Glutamatergic neuron (in vitro differentiated cells): ENCODE measurements at places on chromosomes 3 and 15.

- DNase-seq, result no peak
Measured at GRCh38 chr3:38605981-38606380, 43.5 kb downstream of the SCN5A start.

DNA sequence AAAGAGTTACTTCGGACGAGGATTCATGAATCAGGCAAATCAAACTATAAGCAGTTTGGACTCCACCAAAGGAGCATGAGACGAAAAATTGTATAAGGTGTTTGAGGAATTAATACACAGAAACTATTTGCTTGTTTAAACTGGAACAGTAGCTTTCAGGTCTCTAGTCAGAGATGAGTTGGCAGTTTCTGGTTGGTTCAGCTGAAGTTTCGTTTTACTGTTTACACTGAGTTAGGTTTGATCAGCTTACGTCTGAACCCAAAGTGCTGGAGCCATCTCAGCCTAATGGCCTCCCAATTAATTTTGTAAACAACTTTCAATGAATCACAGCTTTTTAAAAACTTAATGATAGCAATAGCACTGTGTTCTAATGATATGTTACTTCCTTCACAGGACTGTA, 703.7 kb downstream of the NLGN1 start:
- DNase-seq, result no peak

- no peak for DNase-seq
Measured at GRCh38 chr3:30670292-30670691, 63.9 kb downstream of the TGFBR2 start.

DNA sequence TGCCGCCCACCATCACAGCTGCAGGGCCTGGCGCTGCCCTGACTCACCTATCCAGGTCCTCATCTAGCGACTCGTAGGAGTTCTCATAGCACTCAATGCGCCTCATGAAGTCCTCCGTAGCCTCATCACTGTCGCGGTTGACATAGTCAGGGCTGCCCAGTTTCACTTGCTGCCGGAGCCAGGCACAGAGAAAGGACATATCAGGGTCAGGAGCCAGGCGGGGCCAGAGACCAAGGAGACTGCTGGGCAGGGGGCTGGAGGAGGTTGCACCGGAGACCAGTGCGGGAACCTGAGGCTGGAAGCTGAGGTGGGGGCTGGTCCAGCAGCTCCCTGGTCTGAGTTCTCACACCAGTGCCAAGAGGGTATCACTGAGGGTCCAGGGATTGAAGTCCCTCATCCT, 18.2 kb downstream of the PFKFB4 start:
- no peak for DNase-seq

- DNase-seq, result no peak
Measured at GRCh38 chr3:189584645-189585044, 46.5 kb upstream of the TP63 start.

DNA sequence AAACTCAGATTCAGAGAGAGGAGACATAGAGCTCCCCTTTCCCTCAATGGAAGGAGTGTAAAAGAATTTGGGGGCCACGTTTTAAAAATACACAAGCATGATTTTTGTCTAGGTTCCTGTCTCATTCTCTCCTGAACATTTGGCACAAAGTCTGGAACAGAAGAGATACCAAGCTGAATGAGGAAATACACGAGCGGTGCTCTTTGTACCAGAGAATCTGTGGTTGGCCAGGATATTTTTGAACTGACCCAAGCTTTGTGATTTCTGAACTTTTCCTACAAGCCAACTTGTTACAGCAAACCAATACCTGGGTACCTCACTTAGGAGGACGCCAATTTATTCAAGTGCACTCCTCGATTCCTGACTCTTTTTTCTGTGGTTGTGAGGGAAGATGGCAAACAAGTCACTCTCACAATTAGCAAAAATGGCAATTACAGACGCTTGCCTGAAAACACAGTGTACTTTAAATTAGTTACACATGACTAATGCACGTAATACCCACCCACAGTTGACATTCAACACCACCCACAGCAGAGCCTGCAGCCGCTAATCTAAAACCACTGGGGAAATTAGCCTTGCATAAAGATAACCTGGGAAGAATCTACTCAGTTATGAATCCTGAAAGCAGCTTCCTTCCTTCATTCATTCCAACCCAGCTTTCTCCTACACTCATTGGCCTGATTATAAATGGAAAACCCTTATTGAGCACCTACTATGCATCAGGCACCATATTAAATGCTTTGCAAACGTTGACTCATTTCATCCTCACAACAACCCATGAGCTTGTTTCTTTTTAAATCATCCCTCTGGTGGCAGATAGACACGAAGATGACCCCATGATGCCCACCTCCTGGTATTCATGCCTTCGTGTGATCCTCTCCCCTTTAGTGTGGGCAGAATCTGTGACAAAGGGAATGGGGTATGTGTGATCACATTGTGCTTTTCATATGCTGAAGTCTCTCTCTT, 293.5 kb downstream of the KBTBD8 start:
- DNase-seq, result no peak

GRCh38 chr3:159829539-159830227, 159.0 kb upstream of the IL12A start:
- no peak for DNase-seq

- no peak for DNase-seq
Measured at GRCh38 chr3:130377960-130378676, 32.6 kb downstream of the COL6A5 start.

- no peak for DNase-seq
Measured at GRCh38 chr15:74381481-74381880, 14.0 kb upstream of the CYP11A1 start.

DNA sequence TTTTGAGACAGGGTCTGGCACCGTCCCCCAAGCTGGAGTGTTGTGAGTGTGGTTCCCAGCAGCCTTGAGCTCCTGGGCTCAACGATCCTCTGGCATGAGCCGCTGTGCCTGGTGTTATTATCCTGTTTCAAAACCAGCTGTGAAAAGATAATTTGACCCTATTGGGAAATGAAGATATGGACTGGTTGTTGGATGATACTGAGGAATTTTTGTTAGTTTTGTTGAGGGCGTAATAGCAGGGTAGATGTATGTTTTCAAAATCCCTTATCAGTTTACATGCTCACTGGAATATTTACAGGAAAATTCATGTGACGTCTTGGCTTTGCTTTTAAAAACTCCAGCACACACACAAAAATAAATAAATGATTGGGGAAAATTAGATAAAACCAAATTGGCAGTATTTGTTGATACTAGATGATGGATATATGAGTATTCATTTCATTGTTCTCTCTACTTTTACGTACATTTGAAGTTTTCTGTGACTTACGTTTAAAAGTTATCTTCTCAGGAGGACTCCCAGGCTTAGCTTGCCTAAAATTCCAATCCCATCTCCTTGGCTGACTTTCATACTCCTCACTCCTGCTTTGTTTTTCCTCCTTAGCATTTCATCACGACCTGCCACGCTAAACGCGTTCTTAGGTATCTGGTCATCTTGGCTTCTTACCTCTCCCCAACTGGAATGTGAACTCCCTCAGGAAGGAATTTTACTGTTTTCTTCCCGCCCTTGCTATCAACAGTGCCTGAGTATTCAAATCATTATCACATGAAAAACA, 56.8 kb upstream of the TFRC start:
- DNase-seq, result no peak

DNA sequence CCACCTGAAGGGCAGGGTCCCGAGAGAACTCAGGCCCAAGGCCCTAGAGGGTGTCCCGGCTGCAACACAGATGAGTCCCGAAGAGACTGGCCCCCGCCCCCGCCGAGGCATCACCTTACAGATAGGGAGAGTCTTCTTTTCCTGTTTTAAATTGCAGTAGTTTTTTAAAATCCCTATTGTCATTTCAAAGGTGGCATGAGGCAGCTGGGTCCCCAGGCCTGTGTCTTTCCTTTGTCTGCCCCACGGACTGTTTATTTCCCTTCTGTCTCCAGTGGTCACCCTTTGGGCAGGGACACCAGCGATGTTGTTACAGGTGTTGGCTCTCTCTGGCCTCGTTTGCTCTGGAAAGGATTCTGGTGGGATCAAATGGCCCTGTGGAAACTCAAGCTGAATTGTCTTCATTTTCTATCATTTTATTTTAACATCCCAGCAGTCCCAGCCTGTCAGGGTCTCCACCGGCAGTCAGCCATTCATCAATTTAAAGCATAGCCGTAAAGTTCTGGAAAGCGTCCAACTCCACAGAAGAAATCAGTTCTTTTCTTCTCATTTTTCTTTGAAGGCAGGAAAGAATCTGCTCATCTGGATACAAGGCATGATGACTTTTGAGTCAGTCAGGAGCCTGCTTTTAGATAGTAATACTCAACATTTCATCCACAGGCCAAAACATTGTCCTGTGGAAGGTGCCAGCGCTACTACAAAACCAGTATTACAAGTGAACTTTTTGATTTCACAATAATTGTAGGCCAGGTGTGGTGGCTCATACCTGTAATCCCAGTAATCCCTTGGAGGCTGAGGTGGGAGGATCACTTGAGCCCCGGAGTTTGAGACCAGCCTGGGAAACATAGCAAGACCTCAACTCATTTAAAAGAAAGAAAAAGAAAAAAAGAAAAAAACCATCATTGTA, 96.2 kb downstream of the HES1 start:
- DNase-seq, result no peak

DNA sequence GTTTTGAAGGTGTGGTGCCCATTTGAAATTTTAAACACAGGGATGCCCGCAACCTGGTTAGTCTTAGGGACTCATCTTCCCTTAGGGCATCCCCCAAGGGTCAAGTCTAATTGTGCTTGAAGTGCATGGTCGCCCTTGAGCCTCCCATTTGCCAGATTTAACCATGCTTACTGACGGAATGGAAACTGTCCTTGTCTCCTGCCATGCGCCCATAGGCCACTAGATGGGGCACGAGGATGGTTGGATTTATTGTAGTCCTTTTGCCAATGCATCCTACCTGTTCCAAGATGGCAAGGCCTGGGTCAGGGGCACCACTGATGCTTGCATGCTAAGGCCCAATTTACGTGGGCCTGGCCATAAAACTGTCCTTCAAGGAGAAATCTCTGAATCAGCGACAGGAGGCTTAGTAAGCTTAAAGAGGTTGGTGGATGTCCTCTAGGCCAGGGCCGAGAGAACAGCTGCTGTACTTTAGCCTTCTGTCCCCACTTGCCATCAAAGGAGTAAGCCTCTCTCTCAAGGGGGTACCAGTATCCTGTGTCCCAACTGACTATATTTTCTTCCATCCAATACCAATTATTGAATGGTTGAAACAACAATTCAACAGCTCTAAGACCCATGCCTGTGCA, 355.4 kb downstream of the OTOL1 start:
- DNase-seq, result peak; percentile 80

- no peak for DNase-seq
Measured at GRCh38 chr15:94177112-94177511, 54.2 kb upstream of the MCTP2 start.

- DNase-seq, result no peak
Measured at GRCh38 chr3:53602866-53603265, 108.5 kb downstream of the CACNA1D start.

GRCh38 chr3:192685801-192686200, 41.5 kb downstream of the FGF12 start:
- DNase-seq, result peak; percentile 49

DNA sequence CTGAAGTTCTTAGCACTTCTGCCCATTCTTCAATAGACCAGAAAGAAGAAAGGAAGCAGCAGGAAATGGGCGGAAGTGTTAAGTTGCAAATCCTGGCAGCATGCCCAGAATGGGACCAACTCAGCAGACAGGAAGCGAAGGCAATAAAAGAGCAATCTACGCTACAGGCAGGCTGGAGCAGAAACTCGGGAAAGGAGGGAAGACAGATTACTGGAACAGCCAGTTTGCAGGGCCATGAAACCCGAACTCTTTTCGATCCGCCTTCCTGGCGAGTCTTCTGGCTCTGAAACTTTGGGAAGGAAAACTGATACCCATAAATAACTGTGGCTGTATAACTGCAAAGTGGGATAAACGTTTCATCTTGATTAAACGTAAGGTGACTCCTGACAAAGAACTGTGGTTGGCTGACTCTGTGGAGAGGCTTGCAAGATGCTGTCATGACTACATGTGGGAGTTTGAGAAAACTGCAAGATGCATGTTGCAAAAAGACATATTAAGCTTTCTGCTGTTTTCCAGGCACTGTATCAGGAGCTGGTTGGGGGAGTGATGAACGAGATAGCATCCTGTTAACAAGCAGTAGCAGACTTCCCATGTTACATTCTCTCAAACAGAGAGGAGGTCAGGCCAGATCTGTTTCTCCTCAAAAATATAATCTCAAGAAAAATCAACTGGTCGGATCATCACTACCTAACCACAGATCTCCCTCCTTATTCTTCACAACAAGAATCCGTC, 67.8 kb downstream of the FMN1 start:
- DNase-seq, result no peak

DNA sequence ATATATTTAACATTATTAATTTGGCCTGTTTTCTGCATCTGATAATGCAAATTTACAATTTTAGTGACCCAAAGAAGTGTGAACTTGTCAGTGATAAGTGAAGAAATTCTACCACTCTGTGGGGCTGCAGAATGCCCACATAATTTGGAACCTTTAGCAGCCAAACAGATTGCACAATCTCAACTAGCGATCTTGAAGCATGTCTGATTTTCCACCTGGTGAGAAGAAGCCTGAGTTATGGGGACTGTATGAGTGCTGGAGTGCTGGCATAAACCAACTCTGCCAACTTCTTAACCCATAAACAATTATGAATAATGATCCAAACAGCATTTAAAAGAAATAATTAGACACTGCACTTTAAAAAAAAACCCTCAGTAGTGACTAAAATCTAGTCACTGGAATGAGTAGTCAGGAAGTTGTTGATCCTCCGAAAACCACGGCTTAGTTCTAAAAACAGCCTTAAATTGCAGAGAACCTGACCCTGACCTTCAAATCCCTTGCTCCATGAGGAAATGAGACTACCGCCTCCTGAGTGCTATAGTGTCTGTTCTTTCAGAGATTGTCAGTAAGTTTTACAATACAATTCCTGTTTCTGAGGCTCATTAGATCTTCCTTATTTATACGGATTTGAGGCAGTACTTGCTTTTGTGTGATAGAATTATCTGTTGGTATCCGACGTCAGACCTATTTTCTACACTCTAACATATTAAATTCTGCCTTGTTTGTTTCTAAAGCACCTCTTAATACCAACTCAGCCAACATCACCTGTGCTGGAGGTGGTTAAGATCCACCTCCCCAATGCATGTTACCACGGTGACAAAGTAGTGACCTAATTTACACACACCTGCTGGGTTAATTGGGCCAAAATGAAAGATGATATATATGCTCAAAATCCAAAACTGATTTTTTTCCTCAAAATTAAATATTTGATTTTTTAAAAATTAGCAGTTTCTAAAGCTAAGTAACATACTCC, 267.7 kb downstream of the ZBTB20 start:
- DNase-seq, result no peak

GRCh38 chr3:47664519-47664918, 85.9 kb upstream of the CSPG5 start:
- DNase-seq, result no peak

GRCh38 chr3:21672303-21672702, 78.7 kb downstream of the ZNF385D start:
- no peak for DNase-seq

DNA sequence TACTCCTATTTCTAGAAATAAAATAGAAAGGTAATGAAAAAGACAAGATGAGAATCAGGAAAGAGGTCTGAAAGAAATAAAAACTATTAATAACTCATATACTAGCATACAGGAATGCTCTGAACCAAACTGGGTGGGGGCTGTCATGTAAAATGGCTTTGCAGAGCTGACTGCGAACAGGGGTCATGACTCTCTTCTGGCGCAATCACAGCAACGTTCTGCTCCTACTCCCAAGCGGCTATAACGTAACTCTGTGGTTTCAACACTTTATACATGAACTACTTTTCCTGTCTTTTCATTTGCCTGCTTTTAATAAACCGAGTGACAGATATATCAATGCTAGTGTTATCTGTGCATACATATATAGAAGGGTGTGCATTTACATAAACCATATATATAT, 116.7 kb downstream of the DLG1 start:
- DNase-seq, result no peak

- DNase-seq, result no peak
Measured at GRCh38 chr15:78977091-78977571, 32.3 kb upstream of the CTSH start.
